Upper lobe of left lung (tissue), 6 donors: ENCODE measurements at places on chromosomes 7 and 10.

- DNase-seq: no peak
Observed at GRCh38 chr7:77727936-77728701, 31.9 kb downstream of the RSBN1L start.

DNA sequence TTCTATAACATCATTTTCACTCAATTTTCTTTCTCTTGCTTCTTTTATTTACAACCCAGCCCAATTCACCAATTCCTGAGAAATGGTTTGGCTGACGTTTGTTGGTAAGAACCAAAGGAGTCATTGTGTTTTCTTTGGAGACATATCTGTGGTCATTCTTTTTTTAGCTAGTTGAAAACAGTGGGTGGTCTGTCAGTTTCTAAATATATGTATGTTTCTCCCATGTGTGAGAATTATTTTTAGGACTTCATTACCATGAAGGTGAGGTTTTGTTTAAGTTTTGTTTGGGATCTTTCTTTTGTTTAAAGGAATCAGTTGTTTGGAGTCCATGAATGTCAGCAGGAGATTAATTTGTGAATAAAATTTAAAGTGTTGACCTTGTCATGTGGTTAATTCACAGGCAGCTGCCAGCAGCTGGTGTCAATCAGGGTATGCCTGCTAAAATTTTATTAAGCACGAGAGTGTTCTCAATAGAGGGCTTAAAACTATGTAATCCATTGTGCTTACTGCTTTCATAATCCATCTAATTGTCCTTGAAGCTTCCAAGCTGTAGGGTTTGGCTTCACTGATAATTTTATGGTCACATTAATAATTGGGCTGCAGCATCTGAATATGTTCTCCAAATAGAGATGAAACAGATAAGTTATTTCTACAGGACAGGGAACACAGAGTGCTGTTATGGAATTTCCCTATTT lies 38.7 kb downstream of the INSYN2A start:
- no peak for DNase-seq

GRCh38 chr10:23804125-23804524 lies 365.2 kb downstream of the OTUD1 start:
- DNase-seq: no peak

- DNase-seq: peak; percentile 24
Observed at GRCh38 chr10:74118804-74119203, 31.8 kb downstream of the AP3M1 start.

DNA sequence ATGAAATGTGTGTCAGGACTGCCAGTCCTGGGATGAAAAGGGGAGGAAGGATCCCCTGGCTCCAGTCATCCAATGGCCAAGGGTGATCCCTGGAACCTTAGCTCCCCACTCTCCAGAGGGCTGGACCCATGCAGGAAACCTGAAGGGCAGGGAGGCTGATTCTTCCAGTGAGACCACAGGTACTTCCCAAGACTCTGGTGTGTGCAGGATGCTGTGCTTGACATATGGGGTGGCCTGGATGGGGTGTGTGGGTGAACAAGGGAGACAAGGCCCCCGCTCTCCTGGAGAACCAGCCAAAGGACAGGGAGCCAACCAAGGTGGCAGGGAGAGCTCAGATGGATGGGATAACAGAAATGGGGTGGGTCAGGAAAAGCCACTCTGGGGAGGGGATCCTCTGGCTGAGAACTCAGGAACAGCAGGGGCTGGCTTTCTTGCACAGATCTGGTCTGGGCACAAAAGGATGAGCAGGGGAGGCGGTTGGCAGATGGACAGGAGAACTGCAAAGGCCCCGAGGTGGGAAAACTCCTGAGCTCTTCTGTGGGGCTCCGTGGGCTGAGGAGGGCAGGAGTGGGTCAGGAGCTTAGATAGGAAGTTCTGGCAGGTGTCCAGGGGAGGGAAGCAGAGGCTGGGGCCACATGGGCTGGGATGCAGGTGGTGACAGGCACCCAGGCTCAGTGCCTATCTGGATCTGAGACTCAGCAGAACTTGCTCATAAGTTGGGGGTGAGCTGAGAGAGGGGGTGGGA lies 100.6 kb downstream of the ARHGAP22 start:
- DNase-seq: no peak

DNA sequence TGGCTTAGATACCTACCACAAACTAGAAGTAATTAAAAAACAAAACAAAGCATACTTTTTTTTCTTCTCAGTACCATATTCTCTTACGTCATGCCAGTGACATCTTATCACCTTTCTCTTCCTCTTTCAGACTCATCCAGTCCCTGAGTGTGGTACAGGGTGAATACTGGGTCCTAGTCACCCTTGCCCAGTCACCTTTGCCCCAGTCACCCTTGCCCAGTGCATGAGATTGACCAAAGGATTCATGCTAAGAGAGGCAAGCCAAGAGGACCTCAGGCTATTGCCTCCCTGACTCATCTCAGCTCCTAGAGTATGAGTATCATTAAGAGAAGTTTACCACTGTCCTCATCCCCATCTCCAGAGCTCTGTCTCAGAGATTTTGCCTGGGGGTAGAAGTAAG lies 10.0 kb upstream of the TSPAN12 start:
- no peak for DNase-seq

DNA sequence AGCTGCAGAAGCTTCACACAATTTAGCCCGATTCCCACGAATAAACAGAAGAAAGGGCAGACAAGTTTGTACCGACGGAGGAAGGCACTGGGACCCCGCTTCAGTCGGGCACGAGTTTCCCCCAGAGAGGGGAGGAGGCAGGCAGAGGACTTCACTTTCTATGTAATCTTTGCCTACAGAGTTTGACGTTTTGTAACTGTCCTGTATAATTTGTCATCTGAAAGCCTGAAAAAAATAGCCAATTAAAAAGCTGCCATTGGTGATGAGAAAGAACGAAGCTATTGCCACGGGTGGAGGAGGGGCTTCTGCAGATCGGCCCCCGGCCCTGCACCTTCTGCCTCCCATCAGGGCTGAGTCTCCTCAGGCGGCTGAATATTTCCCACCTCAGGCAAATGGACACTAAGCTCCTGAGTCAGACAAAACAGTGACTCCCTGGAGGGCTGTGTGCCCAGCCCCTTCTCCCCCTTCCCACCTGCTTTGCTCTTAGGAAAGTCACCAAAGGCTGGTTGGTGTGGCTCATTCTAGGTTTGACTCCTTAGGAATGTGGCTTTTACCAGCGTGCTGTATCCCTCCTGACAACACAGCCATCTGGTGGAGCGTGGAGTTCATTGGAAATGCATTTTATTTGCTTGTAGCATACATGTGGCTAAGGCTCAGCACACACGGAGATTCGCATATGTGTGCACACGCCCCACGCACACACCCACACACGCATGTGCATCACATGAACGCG lies 117.4 kb downstream of the VIPR2 start:
- DNase-seq: no peak

DNA sequence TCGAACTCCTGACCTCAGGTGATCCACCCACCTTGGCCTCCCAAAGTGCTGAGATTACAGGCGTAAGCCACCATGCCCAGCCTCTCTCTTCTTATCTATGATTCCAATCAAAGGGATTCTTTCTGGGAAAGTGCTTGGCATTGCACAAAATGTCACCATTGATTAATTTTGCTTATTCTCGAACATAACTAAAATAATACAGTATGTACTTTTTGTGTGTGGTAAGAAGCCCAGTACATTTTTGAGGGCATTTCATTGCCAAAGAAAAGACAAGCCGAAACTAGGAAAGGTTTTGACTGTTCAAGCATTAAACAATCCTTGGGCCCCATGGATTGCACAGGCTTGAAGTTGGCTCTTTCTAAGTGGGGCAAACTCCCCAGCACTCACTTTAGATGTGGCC lies 18.3 kb upstream of the CACUL1 start:
- no peak for DNase-seq

GRCh38 chr7:18189500-18190126 lies 162.0 kb upstream of the PRPS1L1 start:
- no peak for DNase-seq

GRCh38 chr7:24665564-24666294 lies 91.5 kb downstream of the GSDME start:
- no peak for DNase-seq

- peak; percentile 61 for DNase-seq
Observed at GRCh38 chr10:30553626-30554439, 75.7 kb downstream of the LYZL2 start.
